ENCODE measurements at places on chromosomes 6 and 20.

GRCh38 chr6:4055420-4056041 lies 23.4 kb downstream of the FAM217A start:
- peak; percentile 68 for DNase-seq

DNA sequence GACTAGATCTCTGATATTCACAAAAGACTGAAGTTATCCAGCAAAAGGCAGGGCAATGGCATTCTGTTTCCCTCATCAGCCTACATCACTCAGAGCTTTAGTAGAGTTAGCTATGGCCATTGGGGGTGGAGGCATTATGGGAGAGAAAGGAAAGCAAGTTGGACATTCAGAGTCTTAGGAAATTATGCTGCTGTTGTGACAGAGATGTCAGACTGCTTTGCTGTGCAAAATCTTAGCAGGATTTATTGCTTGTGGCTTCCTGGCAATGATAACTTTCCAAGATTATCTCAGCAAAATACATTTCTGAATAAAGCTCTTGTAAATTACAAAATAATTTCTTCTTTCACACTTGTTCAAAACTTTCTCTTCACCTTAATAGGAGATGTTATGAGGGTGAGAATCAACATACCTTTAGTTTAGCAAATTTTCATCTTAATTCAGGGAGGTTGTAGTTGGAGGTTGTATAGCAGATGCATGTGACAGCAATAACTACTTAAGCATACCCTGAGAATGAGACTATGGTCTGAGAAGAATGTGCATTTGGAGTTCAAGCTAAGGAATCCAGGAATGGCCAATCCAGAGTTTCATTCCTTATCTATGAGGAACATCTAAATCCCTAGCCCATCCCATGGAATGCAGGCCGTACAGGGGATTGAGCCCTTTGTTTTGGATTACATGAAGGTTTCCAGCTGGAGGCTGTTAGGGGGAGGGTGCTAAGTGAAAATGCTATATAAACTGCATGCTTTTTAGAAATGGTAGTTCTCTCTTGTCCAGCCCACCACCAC lies 179.8 kb downstream of the HAO1 start:
- DNase-seq, result no peak

DNA sequence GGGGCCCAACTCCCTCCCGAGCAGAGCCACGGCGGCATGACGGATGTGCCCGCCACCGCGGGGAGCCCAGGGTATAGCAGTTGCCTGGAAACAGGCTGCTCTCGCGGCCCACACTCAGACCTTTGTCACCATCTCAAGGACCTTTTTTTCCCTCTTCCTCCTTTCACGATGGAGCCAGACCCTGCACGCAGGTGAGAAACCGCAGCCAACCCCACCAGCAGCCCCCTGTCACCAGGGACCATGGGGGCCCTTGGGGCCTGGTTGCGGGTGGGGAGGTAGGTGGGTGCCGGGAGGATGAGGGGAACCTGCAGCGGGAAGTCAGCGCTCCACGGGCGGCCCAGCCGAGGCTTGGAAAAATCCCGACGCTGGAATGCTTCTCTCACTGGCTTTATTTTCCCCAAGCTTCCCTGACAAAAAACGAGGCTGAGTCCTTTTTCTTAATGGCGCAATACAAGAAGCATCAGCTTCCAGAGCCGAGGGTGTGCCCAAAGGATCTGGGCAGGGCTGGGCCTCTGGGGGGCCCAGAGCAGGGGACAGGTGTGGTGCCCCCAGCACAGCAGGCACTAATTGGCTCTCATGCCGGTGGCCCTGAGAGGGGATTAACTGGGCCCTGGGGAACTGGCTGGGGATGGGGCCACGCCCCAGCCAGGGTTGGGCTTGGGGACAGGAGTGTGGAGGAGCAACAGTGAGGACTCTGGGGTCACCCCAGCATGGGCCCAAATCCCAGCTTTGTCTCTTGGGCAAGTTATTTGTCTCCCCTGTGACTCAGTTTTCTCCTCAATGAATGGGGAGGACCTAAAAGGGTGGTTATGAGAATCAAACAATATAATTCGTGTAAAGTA lies 23.9 kb downstream of the NOL4L start:
- peak; percentile 84 for DNase-seq

- no peak for DNase-seq
Observed at GRCh38 chr20:45306431-45306982, at the start of gene RBPJL. TSS of gene RBPJL (plus strand) at chr20:45306840. CDS start at chr20:45306923, 83 bp downstream.

GRCh38 chr6:88882536-88882935 lies 80.9 kb downstream of the RNGTT start:
- DNase-seq, result no peak

DNA sequence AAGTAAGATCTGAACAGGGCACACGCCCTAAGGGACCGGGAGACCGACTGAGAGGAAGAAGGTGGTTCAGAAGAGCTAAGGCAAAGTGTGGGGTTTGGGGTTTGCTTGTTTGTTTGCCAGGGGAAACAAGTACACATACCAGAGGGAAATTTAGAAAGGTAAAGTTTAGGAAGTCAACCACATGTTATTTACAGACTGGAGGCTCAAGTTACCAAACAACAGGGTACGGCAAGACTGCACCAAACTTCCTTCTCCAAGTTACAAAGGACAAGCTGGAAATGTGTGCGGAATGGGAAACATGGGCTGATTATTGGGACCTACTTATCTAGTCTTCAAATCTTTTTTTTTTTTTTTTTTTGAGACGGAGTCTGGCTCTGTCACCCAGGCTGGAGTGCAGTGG lies 11.2 kb downstream of the PREP start:
- DNase-seq, result no peak

- no peak for DNase-seq
Observed at GRCh38 chr20:61125546-61126180, 126.4 kb upstream of the CDH4 start.

DNA sequence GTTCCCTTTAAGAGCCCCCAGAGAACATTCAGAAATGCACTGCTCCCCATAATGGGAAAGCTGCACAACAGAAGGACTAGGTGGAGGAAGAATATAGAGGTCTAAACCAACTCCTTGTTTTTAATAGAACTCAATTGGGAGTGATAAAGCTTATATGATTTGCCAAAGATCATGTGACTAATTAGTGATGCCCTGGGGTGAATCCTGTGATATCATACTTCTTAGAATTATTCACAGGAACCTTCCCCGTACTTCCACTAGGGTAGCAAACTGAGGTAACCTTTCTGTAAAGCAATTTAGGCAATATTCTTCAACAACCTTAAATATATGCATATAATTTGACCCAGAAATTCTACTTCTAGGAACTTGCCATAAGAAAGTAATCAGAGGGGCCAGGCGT lies 84.4 kb downstream of the TFAP2A start:
- no peak for DNase-seq

DNA sequence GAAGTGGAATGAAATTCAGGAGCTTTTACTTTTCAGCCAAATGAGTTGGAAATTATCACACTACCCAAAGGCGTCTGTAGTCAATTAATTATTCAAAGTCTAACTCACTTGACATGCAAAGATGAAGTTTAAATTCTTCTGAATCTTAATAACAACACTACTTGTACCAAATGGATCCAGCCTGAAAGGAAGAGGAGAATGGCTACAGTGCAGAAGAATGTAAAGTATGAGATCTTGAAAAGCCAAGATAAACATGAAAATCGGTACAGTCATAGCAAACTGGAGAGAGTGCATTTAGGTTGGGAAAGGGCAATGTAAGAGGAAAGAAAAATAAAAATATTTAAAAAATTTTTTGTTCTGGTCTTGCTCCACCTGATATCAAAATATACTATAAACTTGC lies 195.5 kb downstream of the SIM1 start:
- no peak for DNase-seq

- no peak for DNase-seq
Observed at GRCh38 chr20:34560141-34560523, 1.6 kb downstream of the MAP1LC3A start.

DNA sequence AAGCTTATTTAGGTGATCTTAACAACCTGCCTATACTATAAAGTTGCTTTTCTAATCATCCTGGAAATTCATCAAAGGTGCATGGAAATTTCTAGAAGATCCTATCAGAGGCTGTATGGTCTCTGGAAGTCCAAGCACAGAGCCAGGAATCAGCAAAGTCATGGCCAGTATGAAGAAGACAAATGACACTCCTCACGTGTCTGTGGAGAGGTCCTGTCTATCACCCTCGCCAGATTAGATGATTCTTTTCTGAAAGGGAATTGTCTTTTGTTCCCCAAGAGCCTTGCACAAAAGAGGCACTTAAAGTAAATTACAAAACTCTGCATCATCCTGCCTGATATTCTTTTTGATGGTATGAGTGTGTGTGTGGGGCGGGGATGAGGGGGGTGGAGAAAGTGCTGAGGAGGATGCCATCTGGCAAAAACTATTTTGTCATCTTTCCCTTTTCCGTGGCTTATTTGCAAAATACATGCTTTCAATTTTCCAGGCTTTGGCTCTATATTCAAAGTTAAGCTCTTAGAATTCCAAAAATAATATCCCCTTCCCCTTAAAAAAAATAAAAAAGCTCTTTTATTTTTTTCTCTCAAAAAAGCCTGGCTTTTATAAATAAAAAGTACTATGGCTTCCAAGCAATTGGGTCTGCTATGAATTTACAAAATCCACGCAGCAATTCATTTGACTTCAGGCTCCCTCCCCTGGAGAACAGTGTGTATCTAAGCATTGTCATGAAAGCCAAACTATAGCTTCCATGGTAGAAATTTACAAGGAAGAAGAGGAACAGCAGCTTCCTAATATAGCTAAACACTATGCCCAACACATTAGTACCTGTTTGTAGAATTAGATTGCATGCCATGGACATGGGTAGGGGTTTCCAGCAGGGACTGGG lies 185.2 kb upstream of the ARG1 start:
- DNase-seq, result no peak

- DNase-seq, result peak; percentile 56
Observed at GRCh38 chr6:33926451-33926850, 122.6 kb upstream of the MLN start.

DNA sequence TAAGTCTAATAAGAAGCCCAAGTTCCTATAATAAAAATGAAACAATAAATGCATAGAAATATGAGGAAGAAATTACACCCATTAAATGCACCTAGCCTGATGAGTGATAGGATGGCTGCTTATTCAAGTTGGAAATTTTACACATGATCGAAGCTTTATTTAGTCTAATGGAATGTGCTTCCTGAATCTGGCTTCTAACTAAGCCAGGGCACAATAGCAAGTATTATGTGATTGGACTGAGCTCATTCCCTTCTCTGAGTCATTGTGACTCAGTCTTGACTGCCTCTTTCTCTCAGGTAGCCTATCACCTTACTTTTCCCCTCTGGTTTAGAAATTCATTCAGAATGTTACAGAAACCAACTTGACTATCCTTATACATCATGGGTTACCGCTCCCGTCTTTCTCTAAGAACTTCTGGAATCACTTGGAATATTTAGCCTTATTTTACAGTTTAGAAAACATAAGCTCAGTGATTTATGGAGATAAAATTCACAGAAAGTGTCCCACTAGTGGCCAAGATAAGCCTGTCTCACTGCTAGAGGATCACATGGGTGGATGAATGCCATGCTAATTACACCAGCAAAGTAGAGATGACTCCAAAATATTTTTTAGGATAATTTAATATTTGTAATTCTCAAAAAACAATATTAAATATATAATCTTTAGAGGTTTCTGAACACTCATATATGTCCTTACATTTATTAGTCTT lies 505.3 kb upstream of the JAG1 start:
- DNase-seq, result no peak

- DNase-seq, result no peak
Observed at GRCh38 chr20:17488916-17489600, 42.1 kb downstream of the BFSP1 start.

- DNase-seq, result no peak
Observed at GRCh38 chr20:59576216-59576953, 28.0 kb upstream of the PHACTR3 start.

- no peak for DNase-seq
Observed at GRCh38 chr6:44040786-44041185, 86.5 kb downstream of the MRPL14 start.

DNA sequence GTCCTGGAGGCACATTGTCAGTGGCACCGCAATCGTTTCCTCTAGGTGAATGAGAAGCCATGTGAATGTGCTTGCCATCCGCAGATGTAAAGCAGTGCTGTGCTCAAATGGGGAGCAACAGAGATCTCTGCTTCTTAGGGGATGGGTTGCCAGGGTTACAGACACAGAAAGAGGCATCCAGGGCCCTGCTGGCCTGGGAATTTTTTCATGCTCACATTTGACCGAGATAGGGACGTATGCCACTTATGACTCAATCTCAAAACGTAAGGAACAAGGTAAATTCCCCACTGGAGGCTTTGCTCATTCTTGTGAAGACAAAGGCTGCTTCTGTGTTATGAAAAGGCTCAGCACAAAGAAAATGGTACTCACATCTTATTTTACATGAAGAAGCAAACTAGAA lies 11.0 kb downstream of the C6orf118 start:
- DNase-seq, result no peak

- no peak for DNase-seq
Observed at GRCh38 chr20:43755851-43756250, 29.0 kb upstream of the GTSF1L start.

- DNase-seq, result no peak
Observed at GRCh38 chr6:154951345-154952200, 43.5 kb upstream of the TIAM2 start.
